IMR-90 (cell line): ENCODE measurements at places on chromosomes 4 and X. TPM values are rescaled to one million over a fixed set of nuclear protein-coding genes. Genes with fewer than 3 reads are reported as not detected.

SEC24D gene
- polyA plus RNA-seq: 86.0 and 111 TPM in 2 replicates

GRCh38 chr4:176422001-176422400, 102.2 kb downstream of the SPCS3 start:
- peak; percentile 55 for DNase-seq

- DNase-seq: peak; percentile 75
These were observed 226.2 kb downstream of the PALLD start for GRCh38 chr4:168723020-168723419.

ADH4 gene
- polyA plus RNA-seq: not detected in 2 replicates

DNA sequence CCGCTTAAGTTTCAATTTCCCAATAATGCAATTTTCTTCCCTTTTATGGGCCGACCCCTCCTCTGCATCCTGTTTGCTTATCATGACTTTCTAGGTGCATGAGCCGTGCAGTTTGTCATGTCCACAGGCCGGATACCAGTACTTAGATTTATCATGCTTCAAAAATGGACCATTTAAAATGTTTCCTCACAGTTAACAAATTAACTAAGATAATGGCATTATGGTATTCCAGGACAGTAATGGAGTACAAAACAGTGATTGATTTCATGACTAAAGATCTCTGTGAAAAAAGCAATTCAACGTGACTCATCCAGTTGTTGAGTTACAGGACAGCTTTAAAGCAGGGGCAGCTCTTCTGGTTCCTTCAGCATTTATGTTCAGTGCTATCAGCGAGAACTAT, 23.0 kb downstream of the SNX25 start:
- DNase-seq: peak; percentile 57

GRCh38 chrX:153723351-153724251, 586 bp downstream of the BCAP31 start:
- DNase-seq: peak; percentile 37

CSAG3 gene
- not detected in 2 replicates for polyA plus RNA-seq

DNA sequence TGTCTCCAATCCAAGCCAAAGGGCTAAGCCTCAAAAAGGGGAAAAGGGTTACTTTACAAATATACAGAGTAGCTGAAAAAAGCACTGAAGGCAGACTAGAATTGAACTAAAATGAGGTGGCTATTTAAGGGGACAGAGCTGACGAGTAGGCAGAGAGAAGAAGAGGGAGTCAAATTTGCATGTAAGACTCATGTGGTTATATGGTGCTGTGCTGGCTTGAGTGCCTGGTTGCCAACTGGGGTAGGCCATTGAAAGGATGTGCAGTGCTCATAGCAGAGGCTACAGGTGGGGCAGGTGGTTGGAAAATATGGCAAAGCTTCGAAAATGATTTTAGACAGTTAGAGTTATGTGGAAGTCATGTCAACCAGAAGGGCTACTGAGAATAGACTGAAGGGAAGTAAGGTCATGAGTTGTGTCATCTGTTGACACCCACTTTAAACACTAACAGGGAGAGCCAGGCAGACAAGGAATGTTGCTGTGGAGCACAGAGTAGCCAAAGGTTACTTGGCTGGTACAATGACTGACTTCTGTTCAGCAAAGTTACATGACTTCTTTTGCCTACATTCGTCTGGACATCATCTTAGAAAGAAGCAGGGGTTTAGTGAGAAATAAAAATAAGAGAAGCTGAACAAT, 1210.4 kb downstream of the ADGRL3 start:
- DNase-seq: no peak

GRCh38 chr4:70666369-70666768, at the start of gene JCHAIN:
JCHAIN (minus strand) TSS chr4:70666508; CDS start chr4:70666490, 18 bp downstream.
- DNase-seq: peak; percentile 43

TRPC3 gene
- polyA plus RNA-seq: 1.1 and 1.2 TPM in 2 replicates

- no peak for DNase-seq
These were observed 19.1 kb downstream of the NOP14 start for GRCh38 chr4:2944091-2944482.

DNA sequence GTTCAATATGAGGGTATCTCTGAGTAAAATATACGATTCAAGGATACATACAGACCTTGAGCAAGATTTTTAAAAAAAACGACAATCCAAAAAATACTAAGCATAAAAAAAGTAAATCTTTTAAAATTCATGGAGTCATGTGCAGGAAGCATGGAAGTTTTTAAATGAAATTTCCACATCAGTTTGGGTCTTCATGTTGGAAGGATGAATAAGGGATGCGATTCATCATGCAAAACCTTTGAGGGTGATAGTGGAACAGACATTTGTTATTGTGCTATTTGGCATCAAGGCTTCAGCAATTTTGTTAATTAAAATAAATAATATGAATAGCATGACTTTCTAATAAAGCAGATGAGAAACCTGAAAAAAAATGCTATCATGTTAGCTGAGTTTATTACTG, 815.0 kb upstream of the PCDH10 start:
- peak; percentile 3 for DNase-seq

DNA sequence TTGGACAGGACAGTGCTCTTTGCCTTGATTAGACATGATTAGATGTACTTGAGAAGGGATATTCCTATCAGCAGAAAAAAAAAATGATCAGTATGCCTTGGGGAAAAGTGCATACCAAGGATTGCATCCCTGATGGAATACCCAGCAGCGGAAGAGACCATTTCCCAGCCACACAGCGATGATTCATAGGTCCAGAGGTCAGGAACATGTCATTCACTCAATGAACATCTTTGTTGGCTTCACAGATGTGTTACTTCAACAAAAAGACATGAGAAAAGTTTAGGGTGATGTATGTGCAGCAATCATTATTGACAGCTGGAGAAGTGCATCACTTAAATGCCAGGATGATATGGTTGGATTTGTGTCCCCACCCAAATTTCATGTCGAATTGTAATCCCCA, 293.5 kb downstream of the ZNF674 start:
- peak; percentile 13 for DNase-seq

- DNase-seq: no peak
These were observed 149.3 kb downstream of the SPRY1 start for GRCh38 chr4:123545667-123546572.

USP17L30 gene
- polyA plus RNA-seq: not detected in 2 replicates

DNA sequence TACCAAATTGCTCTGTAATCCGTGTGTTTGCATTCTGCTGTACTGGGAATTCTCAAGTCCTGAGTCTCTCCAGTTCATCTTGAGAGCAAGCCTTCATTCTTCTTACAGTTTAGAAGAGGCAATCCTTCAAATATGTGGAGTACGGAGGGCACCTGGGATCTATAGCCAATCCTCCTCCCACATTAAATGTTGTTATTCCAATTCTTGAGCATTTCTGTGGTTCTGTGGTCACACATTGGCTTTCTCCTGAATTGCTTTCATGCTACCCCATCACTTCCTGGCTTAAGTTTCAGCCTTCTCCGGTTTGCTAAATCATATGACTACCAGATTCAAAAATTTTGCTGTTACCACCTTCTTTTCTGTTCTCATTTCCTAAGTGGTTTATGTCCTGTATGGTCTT, 611.1 kb downstream of the PCDH19 start:
- DNase-seq: no peak

CD40LG gene
- polyA plus RNA-seq: not detected in 2 replicates

DNA sequence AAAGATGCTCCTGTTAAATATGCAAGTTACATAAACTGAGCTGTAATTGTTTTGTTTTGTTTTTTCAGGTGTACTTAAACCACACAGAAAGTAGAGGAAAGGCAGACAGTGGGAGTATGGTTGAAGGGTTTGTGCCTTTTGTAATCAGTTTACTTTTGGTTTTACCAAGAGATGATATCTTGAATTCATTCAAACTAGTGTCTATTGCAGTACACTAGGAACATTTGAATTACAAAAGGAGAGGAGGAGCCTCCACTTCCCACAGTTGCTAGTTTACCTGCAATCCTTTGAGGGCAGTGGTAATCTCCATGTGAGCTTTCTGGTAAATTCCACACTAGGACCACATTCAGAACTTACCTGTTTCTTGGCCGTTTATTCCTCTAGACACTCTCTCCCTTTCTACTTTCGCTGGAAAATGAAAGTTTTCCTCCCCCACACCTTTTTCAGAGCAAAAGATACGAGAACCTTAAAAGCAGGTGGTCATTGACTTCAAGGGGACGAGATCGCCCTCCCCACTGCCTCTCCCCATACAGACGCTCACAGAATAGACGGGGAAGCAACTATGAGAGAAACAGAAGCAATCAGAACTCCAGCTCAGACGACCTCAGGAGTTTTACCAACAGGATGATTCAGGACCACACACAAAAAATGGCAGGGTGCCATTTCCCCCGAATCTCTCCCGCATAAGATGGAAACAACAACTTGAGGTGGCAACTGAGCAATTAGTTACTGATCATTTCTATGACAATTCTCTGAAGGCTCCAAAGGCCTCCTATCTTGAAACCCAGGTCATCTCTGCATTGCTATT, 3.3 kb downstream of the RBM47 start:
- peak; percentile 29 for DNase-seq

DNA sequence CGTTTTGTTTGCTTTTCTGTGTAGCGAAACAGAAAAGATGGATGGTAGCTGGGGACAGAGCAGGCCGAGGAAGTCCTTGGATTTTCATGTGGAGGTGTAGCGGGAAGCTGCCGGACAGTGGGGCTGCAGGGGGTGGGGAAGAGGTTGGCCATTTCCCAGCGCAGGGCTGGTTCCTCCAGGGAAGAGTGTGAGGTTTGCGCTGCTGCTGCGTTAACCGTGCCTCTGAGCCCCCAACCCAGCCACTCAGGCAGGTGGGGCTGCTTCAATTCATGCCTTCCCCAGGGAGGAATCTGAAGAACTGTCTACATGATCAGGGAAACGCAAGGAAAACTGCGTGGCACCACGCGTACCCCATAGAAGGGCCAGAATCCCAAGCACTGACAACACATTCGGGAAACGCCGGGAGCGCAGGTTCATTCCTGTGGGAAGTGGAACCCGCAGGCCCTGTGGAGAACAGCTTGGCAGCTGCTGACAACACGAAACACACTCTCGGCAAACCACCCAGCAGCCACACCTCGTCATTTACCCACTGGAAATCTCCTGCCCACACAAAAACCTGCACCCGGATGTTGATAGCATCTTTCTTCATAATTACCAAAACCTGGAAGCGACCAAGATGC, 57.7 kb downstream of the PCGF3 start:
- DNase-seq: no peak

DNA sequence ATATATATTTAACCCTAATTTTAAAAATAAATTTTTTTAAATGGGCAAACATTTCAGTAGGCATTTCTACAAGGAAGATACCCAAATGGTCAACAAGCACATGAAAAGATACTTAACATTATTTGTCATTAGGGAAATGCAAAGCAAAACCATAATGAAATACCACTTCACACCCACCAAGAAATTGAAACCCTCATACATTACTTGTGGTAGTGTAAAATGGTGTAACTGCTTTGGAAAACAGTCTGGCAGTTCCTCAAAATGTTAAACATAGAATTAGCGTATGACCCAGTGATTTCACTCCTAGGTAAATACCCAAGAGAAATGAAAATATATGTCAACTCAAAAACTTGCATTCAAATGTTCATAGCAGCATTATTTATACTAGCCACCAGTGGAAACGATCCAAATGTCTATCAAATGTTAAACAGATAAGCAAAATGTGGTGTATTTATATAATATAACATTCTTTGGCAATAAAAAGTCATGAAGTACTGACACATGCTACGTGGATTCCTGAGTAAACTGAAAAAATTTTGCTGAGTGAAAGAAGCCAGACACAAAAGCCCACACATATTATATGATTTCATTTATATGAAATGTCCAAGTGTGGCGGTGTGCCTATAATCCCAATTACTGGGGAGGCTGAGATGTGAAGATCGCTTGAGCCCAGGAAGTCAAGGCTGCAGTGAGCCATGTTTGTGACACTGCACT, 16.6 kb downstream of the TRIM2 start:
- peak; percentile 64 for DNase-seq

DNA sequence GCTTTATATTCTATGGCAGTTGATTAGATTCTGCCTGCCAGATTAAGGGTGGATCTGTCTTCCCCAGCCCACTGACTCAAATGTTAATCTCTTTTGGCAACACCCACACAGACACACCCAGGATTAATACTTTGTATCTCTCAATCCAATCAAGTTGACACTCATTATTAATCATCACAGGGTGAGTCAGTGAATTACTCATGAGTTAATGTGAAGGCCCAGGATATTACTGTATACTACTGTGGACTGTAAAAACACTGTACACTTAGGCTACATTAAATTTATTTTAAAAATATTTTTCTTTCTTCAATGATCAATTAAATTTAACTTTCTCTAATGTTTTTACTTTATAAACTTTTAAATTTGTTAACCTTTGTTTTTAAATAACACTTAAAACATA, 87.7 kb downstream of the NAP1L3 start:
- no peak for DNase-seq

DNA sequence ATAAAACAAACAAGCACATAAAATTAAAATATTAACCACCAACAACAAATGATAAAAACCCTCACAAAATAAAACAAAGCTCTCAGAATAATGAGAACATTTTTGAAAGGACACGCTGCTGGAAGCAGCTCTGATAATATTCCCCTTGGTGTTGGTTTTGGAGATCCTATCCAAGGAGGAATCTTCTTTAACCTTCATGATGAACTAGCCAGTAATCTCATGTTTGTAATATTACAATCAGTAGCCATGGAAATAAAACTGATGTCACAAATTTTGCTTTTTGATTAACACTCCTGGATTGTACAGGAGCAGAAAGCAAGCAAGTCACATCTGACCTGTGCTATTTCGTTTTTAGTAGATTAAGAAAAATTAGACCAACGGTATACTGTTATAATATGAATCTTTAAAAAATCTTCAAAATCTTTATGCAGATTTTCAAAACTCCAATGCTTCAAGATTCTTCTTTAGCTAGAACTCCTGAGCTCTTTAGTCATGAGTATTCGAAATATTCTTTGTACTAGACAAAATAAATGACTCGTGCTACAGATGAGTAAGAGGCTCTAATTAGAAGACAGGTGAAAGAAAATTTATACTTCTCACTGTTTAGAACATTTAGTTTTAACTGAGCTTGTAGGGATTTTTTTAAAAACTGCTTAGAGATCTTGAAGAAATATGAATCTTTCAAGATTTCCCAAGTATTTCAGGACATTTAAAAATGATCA, 154.1 kb downstream of the RASL11B start:
- DNase-seq: no peak

- no peak for DNase-seq
These were observed 106.4 kb upstream of the RPS6KA3 start for GRCh38 chrX:20373063-20373462.

DNA sequence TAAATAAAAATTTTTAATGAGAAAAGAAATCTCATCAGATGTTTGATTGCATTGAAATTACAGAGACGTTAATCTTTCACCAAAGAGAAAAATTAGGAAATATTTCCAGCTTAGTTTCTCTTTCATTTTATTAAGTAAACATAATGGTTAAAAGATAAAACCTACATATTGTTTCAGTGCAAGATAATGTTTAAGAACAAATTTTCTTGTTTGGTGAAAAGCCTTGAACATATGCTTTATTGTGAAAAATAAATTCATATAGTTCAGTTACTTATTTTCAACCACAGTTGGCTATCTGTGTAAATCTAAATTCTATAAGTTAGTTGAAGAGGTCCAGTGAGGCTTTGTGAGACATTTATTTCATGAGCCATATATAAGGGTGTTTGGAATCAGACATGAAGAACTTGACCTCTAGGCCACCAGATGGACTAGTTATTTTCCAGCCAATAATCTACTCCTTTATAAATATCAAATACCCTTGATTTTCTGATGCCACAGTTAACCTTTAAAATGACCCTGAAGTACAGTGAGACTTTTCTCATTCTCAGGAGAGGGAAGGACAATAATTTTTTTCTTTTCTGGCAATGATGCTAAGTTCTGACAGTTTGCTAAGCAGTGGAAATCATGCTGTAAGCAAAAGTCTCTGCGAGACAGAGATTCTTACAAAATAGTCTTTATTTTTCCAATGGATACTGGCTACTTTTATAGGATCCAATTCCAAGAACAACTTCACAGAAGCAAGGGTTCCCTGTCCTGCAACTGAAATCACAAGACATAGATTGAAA, 2.5 kb downstream of the ARSJ start:
- DNase-seq: no peak
